ENCODE measurements at places on chromosomes 11 and 22. TPM values are rescaled to one million over a fixed set of nuclear protein-coding genes. Genes with fewer than 3 reads are reported as not detected.

The ASRGL1 gene
- polyA plus RNA-seq = 60.7 TPM

DNA sequence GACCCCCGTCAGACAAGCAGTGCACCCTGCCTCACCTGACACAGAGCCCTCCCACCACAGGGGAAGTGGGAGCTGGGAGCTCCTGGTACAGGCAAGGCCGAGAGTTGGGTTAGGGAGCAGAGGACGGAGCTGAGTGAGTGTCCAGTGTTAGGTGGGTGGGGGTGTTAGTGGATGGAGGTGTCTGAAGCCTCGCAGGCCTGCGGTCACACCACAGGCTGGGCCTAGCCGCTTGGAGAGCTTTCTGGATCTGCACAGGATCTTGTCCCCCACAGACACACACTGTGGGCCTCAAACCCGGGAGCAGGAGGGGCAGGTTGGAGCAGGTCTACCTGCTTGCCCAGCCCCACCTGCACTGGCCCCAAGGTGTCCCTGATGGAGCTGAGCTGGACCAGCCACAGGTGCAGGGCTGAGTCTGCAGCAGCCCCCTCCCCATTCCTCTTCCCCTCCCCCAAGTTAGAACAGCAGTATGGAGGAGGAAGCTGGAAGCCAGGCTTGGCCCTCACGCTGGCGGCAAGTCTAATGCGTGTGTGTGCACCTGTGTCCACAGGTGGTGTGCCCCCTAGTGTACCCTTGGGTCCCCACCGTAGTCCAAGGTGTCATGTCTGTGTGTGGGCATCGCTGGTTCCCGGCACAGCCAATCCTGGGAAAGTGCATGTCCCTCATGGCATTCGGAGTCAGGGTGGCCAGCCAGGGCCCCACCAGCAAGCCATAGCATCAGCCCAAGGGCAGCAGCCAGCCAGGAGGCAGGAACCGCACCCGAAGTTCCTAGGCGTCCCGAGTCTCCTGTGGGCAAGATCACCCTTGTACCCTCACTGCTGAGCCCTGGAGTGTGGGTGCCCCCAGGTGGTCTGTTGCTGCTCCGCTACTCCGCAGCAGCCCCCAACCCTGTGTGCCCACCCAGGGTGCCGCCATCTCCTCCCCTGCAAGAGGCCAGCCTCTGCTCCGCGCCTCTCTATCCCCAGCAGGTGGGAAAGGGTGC is 2.0 kb upstream of the GATD1 start:
- DNase-seq = no peak

- no peak for DNase-seq
Measured at GRCh38 chr11:75199412-75199955, 41.1 kb upstream of the TPBGL start.

- DNase-seq = no peak
Measured at GRCh38 chr11:66970807-66971442, 4.2 kb upstream of the C11orf86 start.

DNA sequence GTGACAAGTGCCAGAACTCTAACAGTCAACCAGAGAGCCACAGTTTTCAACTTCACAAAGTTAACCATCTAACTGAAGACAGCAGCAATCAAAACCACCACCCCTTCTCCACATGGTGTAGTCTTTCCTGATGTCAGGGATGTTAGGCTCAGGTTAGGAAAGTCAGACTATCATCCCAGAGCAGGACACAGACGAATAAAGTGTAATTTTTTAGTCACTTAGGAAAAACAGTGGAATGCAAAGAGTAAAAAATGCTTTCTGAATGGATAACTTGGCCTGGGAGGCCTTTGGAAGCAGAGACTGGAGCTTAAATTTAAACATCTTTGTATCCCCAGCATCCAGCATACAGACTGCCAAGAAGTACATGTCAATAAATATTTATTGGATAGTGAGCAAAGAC is 15.4 kb downstream of the OR51B4 start:
- DNase-seq = no peak

GRCh38 chr22:47178339-47178738 is 415.9 kb downstream of the TBC1D22A start:
- no peak for DNase-seq

- DNase-seq = no peak
Measured at GRCh38 chr11:62876712-62877111, 4.0 kb upstream of the SLC3A2 start.

All from left kidney (tissue), 8 donors.